ENCODE measurements at places on chromosomes 11 and 22.

- DNase-seq = peak; percentile 60
Observed at GRCh38 chr22:17830043-17830961, 56.0 kb upstream of the BID start.

GRCh38 chr11:61732705-61733104, 19.7 kb upstream of the MYRF start:
- no peak for DNase-seq

DNA sequence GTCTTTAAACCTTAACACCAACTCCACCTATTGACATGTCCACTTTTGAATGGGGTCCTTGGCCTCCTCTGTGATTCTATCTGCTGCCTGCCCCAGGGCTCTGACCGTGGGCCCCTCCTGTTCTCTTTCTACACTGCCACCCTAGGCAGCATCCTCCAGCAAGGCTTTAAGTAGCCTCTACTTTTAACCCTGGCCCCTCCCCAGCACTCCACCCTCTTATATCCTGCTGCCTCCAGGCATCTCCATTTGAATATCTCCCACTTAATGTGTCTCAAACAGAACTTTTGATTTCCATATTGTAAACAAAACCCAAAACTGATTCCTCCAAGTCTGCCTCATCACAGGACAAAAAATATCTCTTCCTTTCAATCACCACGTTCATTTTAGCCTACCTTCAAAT, 90.5 kb upstream of the ARHGAP32 start:
- no peak for DNase-seq

GRCh38 chr22:49583886-49584505, 243.7 kb downstream of the BRD1 start:
- no peak for DNase-seq

DNA sequence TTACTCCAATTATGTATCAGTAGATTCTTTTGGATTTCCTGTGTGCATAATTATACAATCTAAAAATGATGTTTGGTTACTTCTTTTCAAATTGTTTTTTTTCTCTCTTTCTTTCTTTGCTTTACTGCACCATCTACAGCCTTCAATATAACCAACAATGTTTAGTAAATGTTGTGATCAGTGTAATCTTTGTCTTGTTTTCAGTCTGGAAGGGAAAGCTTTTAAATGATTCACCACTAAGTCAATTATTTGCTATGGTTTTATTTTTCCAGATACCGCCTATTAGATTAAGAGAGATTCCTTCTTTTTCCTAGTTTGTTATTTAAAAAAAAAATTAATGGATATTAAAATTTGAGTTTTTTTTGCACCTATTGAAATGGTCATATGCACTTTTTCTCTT, 29.8 kb upstream of the ABTB2 start:
- no peak for DNase-seq

DNA sequence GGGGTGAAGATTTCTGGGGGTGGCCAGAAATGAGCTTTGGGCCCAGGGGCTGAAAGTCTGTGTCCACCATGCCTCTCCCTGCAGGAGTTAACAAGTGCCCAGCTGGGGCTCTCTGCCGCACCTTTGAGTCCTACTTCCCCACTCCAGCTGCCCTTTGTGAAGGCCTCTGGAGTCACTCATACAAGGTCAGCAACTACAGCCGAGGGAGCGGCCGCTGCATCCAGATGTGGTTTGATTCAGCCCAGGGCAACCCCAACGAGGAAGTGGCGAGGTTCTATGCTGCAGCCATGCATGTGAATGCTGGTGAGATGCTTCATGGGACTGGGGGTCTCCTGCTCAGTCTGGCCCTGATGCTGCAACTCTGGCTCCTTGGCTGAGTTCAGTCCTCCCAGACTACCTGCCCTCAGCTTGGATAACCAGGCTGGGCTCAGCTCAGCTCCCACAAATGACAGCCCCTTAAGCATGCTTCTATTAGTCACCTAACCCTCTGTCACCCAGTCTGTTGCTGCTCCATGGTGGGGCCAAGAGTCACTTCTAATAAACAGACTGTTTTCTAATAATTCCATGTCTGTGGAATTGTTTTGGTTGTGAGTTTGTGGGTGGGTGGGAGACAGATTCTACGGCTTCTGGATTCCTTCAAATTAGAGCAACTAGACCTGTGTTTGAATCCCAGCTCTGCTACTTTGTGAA, 3.0 kb upstream of the INPPL1 start:
- no peak for DNase-seq

DNA sequence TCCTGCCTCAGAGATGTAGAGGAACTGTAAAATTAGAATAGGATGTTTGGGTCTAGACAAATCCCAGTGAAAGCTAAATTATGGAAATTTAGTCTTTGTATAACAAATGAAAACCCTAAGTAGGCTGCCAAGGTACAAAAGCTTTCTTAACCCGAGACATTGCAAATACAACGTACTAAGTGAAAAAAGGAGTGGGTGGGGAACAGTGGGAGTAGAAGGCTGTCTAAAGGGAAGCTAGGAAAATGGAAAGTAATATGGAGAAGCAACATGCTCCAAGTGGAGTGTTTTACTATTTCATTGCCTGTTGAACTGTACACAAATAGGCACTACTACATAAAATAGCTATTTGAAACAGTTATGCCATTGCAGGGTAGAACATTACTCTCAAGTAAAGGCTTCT, 6.8 kb upstream of the LIN7C start:
- no peak for DNase-seq

DNA sequence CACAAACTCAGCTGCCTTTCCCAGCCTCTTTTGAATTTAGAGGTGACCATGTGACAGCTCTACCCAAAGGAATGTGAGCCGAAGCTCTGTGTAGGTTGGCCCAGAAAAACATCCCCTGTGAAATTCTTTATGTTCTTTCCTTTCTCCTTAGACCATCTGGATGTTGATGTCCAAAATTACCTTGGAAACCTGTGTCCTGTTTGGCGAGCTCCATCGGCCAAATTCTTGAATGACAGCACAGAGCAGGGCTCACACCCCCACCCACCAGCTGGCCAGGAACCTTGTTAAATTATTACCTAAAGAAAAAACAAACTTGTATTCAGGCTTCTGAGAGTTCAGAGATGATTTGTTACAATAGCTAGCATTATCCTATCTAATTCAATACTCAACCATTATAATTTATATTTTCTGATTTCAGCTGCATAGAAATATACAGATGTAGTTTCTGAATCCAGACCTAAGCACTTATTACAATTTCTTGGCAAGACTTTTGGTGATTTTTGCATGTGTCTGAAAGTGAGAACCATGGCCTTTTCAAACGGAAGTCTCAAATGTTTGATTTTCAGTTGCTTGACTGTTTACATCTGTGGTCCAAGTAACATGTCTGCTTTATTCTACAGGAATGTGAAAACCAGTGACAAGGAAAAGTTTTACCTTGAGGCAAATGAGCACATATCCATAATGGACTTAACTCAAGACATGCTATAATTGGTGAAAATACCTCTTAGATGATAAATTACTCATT, 554.2 kb downstream of the NTM start:
- no peak for DNase-seq

DNA sequence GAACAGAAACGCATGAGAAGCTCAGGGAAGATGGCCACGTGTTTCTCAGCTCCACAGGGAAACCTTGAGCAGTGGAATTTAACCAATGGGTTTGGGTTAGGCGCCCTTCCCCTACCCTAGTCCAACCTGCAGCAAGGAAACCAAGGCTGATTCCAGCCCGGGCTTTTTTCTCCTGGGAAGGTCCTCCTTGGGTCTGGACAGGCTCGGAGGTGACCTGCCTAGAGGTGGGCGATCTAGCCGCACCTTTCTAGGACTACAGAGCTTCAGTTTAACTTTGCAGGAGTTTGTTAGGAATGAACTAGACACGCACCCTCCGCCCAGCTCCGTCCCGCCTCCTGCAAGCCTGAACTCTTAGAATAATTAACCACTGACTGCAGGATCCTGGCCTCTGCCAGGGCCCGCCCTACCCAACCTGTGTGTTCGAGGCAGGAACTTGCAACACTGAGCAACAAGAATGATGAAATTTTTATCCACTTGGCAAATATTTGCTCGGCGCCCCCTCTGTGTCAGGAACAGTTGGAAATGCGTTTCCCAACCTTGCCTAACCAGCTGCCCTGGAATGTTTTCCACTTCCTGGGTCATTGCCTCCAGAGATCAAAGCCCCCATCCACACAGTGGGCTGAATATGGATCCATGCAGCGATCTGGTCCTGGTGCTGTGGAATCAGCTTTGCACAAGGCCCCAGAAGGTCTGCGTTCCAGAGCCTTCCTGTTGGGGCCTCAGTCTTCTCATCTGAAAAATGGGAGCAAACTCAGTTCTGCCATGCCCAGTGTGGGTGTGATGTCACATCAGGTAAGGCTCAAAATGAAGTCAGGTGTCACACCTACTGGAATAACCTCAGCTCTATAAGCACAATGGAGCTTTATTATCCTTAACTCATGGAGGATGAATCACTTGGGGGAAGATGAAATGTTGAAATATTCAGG, 13.3 kb downstream of the MPST start:
- no peak for DNase-seq

GRCh38 chr11:65442842-65443331, 20.3 kb downstream of the NEAT1 start:
- DNase-seq = no peak

DNA sequence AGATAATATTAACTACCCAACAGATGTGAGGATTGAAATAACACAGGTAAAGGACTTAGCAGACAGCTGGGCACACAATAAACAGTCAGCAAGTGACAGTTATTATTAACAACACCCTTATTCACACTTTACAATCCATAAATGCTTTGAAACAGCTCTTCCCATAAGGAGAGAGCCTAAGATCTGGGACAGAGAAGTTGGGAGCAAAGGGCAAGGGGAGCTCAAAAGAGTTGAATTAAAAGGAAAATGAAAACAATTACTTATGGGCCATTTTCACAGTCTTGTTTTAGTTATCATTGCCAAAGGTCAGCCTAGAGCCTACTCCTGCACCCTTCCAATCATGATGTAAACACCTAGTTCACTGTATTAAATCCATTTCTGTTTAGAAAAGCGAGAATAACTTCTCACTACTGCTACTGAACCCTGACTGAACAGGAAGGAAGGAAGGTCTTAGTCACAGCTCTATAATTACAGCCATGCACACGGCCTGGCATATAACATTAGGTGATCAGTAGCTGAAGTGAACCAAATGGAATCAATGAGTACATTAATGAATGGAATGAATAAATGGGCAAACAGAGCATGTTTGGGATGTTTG, 111.3 kb downstream of the PLEKHA7 start:
- no peak for DNase-seq

GRCh38 chr22:30553971-30554370, 7.4 kb upstream of the SEC14L6 start:
- DNase-seq = no peak

DNA sequence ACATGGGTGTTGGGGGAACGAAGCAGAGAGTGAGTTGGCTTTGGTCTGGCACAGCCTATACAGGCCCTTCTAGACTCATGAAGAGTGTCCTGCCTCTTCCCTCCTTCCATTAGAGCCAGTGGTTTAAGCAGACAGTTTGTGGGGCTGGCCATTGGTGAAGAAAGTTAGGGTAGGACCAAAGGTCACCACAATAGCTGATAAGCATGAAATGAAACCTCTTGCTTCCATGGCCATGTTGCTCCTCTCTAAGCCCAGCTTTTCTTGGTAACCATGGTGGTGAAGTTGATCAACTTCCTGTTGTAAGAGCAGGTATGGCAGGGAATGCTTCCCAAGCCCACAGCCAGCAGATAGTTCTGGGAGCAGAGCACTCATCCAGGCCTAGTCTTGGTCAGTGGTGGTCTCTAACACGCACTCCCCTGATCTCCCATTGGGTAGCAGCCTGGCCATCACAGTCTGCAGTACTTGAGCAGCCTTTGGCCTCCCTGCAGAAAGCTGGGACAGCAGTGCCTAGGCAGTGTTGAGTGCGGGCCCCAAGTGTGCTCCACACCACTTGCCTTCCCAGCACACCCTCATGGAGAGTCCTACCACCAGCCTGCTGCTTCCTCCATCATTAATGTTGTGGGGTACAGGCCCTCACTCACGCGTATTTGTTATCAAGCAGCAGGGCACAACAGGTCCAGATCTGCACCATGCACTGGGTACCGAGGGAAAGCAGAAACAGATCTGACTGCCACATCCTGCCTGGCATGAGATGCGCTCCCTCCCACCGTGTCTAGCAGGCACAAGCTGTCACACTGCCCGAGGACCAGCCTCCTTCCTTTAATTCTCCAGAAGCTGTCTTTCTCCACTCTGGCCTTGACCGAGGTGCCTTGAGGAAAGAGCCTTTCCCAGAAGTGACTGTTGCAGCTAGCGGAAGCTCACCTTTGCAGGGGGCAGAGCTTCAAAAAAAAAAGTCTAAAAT, 65.8 kb upstream of the SUSD2 start:
- no peak for DNase-seq

DNA sequence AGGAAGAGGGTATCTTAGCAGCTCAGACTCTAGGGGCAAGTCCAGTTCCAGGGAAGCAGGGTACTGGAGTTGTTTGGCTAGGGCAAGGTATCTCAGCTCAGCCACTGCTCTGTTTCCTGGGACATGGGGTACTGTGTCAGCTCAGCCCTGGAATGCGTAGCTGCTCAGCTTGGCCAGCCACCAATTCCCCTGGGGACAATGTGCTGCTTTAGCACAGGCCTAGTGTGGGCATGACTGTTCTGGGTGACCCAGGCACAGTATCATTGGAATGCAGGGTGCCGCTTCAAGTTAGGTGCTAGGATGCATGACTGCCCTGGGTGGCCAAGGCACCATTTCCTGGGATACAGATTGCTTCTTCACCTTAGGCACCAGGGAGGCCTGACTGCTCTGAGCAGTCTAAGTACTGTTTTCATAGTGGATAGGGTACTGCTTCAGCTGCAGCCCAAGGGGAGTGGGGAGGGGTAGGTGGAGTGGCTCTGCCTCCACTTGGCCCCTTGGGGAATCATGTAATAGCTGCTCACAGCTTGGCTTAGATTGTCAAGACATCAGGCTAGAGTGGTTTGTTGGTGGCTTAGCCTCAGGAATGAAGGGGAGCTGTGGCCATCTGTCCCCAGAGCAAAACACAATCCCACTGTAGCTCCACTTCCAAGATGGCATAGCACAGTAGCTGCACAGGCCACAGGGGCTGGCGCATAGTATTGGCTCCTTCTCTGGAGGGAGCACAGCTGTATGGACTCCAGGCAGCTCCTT, 36.0 kb downstream of the MADD start:
- DNase-seq = no peak

Data from activated CD8-positive, alpha-beta memory T cell treated with anti-CD3 and anti-CD28 coated beads for 4 hours (primary cell).